Left ventricle myocardium superior (tissue), 1 donor: ENCODE measurements at places on chromosomes 16 and 17.

GRCh38 chr16:86118467-86119307, 219.7 kb downstream of the IRF8 start:
- no peak for DNase-seq

GRCh38 chr17:42520540-42520951, 15.5 kb upstream of the NAGLU start:
- no peak for DNase-seq

DNA sequence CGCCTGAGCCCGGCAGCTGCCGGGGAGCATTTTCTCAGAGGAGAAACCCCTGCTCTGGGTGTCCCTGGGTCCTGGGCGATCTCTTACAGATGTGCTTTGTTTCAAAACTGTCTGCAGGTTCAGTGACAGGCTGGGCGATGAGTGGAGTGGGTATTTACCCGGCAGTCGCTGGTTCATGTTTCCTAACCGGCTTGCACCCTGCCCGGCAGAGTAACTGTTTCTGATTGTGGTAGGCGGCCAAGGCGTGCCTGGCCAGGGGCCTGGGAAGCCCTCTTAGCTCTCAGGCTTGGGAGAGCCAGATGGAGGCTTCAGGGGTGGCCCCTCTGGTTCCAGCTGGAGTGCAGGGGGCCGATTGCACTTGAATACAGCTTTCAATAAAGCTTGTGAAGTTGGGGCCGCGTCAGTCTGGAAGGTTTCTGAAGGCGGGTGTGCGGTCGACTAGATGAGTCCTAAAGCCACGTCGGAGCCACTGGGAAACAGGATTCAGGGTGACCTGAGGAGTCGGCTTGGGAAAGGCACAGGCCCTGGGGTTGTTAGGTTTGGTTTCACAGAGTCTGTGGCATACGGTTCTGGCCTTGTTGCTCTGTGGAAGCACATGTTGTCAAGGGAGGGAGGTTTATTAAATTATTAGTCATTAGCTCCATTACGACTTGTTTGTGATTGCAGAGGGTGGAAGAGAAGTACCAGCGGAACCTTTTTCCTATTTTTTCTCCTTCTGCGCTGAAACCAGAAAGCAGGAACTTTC, 1.4 kb downstream of the BAIAP2 start:
- peak; percentile 31 for DNase-seq

- DNase-seq = no peak
Measured at GRCh38 chr16:31149332-31149731, 534 bp downstream of the PRSS36 start.
